ENCODE measurements at places on chromosomes 16 and 17. TPM values are rescaled to one million over a fixed set of nuclear protein-coding genes. Genes with fewer than 3 reads are reported as not detected.

DNA sequence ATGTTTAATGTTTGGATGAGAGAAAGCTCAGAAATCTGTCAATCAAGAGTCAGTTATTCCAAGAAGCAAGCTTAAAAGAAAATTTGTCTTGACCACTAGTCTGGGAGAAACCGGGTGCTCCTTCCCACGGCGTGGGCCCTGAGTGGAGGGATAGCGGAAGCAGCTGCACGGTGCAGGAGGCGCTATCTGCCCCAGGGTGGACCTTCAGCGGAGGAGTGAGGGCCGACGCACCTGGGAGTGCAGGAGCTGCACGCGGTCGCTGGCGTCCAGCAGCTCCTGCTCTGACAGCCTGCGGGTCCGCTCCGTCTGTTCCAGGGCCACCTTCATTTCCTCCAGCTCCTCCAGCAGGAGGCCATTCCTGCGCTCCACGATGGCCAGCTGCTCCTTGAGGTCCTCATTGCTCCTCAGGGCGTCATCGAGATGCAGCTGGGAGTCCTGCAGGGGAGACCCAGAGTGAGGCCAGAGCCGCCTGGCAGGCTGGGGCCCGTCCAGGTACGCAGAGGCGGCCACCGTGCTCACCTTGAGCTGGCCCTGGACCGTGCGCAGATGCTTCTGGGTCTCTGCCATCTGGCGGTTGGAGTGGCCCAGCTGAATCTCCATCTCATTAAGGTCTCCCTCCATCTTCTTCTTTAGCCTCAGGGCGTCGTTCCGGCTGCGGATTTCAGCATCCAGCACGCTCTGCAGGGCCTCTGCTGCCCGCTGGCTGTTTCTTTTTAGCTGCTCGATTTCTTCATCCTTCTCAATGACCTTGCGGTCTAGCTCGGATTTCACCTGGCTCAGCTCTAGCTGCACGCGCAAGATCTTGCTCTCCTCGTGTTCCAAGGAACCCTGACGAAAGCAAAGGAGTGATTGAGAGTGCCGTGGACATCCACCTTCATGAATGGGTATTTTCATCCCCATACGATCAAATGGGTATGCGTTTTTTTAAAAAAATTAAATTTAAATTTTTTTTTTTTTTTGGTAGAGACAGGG, 63.5 kb downstream of the MYH13 start:
- no peak for DNase-seq

DNA sequence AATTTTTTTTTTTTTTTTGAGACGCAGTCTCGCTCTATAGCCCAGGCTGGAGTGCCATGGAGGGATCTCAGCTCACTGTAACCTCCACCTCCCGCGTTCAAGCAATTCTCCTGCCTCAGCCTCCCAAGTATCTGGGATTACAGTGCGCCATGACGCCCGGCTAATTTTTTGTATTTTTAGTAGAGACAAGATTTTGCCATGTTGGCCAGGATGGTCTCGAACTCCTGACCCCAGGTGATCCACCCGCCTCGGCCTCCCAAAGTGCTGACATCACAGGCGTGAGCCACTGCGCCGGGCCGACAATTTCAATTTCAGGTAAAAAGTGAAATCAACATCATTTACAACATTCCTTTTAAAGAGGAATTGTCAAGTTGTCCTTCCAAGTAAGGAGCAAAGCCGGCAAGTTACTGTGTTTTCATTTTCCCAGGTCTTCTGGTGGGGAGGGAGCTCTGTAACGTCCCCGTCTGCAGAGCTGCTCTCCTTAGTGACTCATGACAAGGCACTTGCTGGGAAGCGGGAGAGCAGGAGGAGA, 873 bp downstream of the NPLOC4 start:
- peak; percentile 68 for DNase-seq

GRCh38 chr17:81417049-81417878, 22.0 kb downstream of the BAHCC1 start:
- DNase-seq = no peak

DNA sequence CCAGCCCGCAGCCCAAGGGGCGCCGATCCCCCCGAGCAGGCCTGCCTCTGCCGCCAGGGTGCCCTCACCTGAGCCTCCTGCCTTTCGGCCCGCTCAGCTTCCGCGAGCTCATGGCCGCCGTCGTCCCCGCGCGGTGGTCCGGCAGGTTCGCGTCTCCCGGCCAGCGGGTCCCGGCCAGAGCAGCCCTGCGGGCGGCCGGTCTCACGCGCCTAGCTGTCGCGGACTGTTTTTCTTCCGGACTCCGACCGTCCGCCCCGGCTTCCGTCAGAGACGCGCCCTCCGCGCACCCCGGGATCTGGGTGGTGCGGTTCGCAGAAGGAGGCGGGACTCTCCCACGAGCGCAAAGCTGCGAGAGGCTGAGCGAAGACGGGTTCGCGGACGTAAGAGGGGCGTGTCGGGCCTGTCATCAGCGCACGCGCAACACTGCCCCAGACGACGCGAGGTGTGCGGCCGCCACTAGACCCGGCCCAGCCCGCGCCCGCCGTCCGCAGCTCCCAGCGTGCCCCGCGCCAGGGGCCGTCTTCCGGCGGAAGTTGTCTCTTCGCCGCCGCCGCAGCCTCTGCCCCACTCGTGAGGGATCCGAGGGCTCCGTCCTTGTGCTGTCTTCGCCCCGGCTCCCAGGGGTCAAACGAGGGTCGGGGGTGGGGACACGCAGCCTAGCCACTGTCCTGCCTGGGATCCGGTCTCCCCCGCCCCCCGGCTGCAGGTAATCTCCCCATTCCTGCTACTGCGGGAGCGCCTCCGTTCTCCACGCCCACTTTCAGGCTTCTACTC, at the start of gene INPP5K:
INPP5K (minus strand) TSS at position 225 of the 774 bp plus-strand sequence; CDS start at position 112, 113 bp downstream.
- peak; percentile 98 for DNase-seq

FBXW10B gene
- 0.41 TPM for total RNA-seq
